ENCODE measurements at places on chromosomes 1 and 21.

DNA sequence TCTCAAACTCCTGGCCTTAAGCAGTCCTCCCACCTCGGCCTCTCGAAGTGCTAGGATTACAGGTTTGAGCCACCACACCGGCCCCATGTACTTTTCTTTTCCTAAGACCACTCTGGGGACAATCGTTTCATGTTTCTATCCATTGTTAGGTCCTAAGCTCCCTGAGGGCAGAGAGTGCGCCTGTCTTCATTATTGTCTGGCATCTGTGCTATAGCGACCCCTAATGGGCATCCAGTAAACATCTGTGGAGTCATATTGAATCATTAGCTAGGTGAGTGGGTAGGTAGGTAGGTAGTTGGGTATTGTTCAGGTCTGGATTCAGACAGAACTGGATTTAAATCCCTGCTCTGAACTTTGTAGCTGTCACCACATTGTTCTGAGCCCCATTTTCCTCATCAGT is 66.1 kb downstream of the TMEM53 start:
- DNase-seq: no peak

DNA sequence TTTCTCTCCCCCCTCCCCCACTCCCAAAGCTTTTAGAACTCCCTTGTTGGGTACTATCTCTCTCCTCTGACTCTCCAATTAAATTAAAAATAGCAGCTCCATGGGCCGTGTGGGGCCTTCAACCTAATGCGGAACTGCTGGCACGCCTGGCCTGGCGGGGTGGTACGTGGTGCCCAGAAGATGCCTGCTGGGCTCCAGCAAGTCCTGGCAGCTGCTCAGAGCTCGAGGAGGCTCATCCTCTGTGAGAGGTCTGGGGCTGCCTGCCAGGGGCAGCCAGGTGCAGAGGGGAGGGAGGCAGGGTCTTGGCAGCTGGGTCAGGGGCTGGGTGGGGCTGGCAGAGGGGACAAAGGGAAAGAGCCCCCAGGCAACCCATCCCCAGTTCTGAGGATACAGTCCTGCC is 74.4 kb downstream of the ACTL8 start:
- no peak for DNase-seq

DNA sequence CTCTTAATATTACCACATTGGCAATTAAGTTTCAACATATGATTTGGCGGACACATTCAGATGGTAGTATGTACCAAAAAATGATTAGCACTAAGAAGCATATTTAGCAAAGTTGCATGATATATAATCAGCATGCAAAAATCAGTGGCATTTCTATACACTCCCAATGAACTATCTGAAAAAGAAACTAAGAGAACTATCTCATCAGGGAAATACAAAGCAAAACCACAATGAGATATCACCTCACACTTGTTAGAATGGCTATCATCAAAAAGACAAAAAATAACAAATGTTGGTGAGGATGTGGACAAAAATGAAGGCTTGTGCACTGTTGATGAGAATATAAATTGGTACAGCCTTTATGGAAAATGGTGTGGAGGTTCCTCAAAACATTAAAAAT is 31.4 kb upstream of the DENND1B start:
- no peak for DNase-seq

DNA sequence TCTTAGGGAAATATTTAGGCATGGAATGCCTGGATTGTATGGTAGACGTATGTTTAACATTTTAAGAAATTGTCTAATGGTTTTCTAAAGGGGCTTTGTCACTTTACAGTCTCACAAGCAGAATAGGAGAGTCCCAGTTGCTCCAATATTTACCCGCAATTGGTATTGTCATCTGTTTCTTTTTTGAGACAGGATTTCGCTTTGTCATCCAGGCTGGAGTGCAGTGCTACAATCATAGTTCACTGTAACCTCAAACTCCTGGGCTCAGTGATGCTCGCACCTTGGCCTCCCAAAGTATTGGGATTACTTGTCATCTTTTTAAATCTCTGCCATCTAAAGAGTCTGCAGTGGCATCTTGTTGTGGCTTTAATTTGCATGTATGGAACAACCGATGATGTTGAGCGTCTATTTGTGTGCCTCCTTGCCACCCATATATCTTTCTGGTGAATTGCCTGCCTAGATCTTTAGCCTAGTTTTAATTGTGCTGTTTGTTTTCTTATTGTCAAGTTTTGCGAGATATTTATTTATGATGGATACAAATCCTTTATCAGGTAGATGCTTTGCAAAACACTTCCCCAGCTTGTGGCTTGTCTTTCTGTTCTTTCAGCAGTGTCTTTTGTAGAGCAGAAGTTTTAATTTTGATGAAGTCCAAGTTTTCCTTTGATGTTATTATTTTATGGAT is 32.0 kb upstream of the EDARADD start:
- no peak for DNase-seq

DNA sequence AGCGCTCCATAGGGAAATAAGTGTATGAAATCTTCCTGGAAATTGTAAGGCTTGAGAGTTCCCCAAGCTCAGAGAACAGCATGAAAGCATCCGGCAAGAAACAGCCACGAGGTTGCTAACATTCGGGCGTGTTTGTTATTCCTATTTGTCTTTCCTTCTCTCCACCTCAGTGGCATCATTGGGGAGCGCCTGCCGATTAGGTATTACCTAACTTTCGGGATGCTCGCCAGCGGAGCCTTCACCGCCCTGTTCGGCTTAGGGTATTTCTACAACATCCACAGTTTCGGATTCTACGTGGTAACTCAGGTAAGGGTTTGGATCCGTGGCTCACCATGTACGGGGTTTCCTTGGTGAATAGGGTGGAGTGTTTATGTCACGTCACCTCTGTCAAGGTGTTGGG is 25.7 kb downstream of the SLC37A1 start:
- no peak for DNase-seq

GRCh38 chr1:30809514-30810263 is 52.1 kb upstream of the LAPTM5 start:
- DNase-seq: no peak

GRCh38 chr1:225349826-225350225 is 78.0 kb downstream of the LBR start:
- DNase-seq: no peak

- DNase-seq: no peak
Measured at GRCh38 chr1:53183095-53183990, 13.3 kb upstream of the CPT2 start.

- no peak for DNase-seq
Measured at GRCh38 chr1:46211051-46211450, 7.9 kb downstream of the LURAP1 start.

- DNase-seq: no peak
Measured at GRCh38 chr1:46219551-46220520, 16.7 kb downstream of the LURAP1 start.

- DNase-seq: no peak
Measured at GRCh38 chr1:152182431-152182830, 23.4 kb upstream of the RPTN start.

DNA sequence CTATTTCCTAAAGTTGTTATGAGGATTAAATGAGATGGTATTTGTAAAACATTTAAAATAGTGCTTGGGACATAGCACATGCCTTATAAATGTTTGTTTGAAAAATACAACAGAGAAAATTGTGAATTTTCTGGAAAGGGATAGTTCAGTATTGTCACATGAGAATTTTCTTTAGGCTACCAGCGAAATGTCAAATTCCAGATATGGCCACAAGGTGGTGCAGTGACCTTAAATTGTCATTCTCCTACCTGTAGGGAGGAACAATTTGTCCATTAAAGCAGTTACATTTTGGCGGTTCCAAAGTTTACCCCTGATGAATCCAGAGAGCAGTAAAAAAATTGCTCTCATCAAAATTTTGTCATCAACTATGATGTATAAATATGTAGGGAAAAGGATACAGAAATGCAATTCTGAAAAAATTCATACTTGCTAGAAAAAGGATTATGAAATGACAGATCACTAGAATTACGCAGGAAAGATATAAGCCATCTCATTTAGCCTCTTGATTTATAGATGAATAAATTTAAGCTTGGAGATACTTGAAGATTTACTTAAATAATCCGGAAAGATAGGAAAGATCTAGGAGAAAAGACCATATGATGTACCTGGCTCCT is 50.2 kb upstream of the TSHB start:
- DNase-seq: peak; percentile 14

DNA sequence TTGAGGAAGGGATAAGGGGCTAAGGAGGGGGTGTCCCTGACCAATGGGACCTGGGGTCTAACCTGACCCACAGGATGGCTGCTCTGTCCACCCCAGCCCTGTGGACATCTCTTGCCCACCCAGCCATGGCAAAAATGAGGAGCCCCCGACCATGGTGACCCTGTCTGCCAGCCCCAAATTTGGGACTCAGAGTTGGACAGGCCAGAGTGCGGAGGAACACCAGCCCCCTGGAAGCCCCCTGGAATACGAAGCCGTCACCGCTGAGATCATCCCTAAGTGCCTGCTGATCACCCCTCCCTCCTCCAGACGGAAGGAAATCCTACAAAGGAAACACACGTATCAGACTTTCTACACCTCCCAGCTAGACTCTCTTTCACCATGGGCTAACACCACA is 119.3 kb downstream of the SIK1 start:
- no peak for DNase-seq

- DNase-seq: peak; percentile 60
Measured at GRCh38 chr1:239898062-239898730, 193.5 kb upstream of the FMN2 start.

GRCh38 chr21:38661197-38661871 is 144.4 kb upstream of the ETS2 start:
- DNase-seq: peak; percentile 14

- no peak for DNase-seq
Measured at GRCh38 chr1:182143825-182144645, 82.5 kb upstream of the ZNF648 start.

DNA sequence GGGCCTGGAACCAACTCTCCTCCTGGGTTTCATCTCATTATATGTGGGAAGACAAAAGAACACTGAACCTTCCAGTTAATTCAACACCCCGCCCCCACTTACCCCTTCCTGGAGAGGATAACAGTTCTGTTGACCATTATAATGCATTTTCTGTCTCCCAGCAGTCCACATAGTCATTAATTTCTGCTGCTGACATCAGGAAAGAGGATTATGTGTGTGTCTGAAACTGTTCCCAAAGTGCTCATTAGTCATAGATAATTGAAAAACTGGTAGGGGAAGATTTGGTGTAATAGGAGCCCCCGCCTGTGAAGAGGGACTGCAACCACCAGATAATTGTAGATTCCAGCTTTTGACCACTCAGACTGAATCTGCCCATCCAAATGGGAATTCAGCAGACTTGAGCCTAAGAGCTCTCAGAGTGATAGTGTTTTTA is 208.7 kb downstream of the FGGY start:
- DNase-seq: no peak

GRCh38 chr1:81477710-81478109 is 323.0 kb upstream of the ADGRL2 start:
- no peak for DNase-seq

DNA sequence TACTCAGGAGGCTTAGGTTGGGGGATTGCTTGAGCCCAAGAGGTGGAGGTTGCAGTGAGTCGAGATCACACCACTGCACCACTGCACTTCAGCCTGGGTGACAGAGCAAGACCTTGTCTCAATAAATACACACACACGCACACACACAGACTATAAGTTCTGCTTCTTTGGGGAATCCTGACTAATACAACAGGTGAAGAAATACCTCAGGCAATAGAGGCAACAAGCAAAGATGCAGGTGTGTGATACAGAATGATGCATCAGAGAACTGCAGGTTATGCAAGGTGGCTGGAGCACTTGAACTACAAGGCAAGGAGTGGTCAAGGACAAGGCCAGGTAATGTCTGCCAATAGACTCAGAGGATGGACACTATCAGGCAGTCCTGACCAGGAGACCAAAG is 117.6 kb upstream of the ZNF678 start:
- DNase-seq: no peak

GRCh38 chr1:67077593-67077992 is 23.6 kb upstream of the SLC35D1 start:
- DNase-seq: no peak

- no peak for DNase-seq
Measured at GRCh38 chr1:160733898-160734297, 5.1 kb upstream of the SLAMF7 start.

DNA sequence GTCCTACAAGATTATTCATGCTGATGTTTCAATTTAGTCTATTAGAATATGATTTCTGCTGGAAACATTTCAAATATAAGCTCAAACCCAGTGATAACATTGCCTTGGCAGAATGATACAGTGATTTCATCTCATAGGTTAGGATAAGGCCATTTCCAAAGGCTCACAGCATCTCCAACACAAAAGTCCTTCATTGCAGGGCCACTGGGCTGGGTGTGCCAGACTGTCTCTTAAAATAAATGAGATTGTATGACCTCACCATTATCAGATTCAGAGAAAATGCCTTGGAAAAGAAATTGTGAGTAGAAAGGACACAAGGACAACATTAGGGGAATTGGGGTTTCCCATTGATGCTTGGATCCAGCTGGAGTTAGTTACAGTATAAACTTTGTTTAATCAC is 30.4 kb downstream of the NGF start:
- DNase-seq: no peak

- no peak for DNase-seq
Measured at GRCh38 chr1:41758500-41758899, 160.2 kb downstream of the HIVEP3 start.

- peak; percentile 76 for DNase-seq
Measured at GRCh38 chr1:117059334-117059677, 820 bp upstream of the TTF2 start.

- DNase-seq: no peak
Measured at GRCh38 chr1:55685560-55685959, 470.4 kb upstream of the USP24 start.

GRCh38 chr1:215868500-215868899 is 301.4 kb downstream of the KCTD3 start:
- DNase-seq: no peak

DNA sequence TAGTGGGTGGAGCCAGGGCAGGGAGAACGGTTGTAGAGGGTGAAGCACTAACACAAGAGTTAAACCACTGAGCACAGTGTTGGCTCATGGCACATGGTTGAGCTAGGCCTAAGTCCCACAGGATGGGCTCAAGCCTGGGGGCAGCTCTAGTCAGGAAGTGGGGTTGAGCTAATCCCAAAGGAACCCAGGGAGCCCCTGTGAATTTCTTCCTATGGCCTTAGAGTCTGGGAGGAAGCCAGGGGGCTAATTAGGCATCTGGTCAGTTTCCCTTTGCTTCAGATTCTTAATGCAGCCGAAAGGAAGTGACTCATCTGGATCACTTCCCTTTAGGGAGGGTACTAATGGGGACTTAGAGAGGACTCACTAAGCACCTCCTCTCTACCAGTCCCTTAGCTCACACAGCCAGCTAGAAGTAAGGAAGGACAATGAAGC is 10.1 kb downstream of the CFAP45 start:
- DNase-seq: no peak

All from T-helper 2 cell treated with Interferon-gamma antibody and Interleukin-4, amounts not matched to agents 5 μg/mL and 100 μg/mL, for 36 hours (primary cell).